Neuronal stem cell (in vitro differentiated cells): ENCODE measurements at places on chromosomes 7 and 10.

GRCh38 chr7:47228386-47229014 is 353.4 kb downstream of the TNS3 start:
- H3K36me3 ChIP-seq, result no peaks in the 10 kb centered on the region
- H3K27me3 ChIP-seq, result peaks cover 4% of the 10 kb centered on the region
- no peak overlapping the region for H3K4me3 ChIP-seq
- peaks cover 3% of the 10 kb centered on the region for H3K4me1 ChIP-seq
- no peak overlapping the region for H3K27ac ChIP-seq

- no peak overlapping the region for H3K4me3 ChIP-seq
- H3K27me3 ChIP-seq, result no peaks in the 10 kb centered on the region
- peaks cover 36% of the 10 kb centered on the region for H3K4me1 ChIP-seq
- no peak overlapping the region for H3K27ac ChIP-seq
- DNase-seq, result no peak
- H3K36me3 ChIP-seq, result peaks cover 5% of the 10 kb centered on the region
Measured at GRCh38 chr7:151011097-151011409, 13.2 kb downstream of the ATG9B start.

DNA sequence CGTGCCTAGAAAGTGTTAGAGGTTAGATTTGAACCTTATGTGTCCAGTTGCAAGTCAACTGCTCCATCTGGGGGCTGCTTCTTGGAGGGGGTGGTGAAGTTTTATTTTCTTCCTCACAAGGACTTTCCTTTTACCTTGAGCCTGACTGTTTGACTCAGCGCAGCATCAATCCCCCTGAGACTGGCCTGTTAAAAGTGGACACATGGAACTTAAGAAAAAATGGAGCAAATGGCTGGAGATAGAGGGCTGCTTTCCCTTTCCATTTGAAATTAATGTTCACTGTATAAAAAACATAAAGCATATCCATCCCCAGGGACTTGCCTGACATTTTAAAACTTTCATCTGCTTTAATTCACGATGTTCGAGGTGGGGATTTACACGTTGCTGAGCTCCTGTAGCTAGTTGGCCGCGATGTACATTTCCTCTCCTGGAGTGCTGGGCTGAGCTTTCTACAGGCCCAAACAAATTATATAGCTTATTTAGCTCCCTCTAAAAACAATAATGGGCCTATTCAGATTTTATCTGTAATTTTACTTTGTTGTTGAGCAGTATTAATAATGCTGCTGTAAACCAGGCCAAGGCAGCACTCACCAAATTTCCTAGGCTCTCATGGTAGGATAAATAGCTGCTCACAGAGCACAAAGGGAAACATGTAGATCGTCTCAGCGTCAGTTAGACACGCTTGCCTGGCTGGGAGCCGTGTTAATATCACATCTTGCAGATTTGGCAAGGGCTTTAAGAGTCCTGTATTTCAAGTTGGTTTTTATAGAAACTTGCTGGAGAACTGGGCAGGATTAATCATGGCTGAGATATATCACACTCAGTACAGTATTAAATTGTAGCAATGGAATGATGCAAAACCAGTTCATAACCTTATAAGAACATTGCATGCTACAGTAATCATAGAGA is 251.5 kb downstream of the LRMDA start:
- H3K4me3 ChIP-seq, result no peak overlapping the region
- H3K27ac ChIP-seq, result no peak overlapping the region
- H3K27me3 ChIP-seq, result no peaks in the 10 kb centered on the region
- no peaks in the 10 kb centered on the region for H3K36me3 ChIP-seq

- no peaks in the 10 kb centered on the region for H3K36me3 ChIP-seq
- H3K27ac ChIP-seq, result no peak overlapping the region
- no peak for DNase-seq
- H3K27me3 ChIP-seq, result no peaks in the 10 kb centered on the region
Measured at GRCh38 chr10:129426606-129427005, 40.4 kb upstream of the MGMT start.

DNA sequence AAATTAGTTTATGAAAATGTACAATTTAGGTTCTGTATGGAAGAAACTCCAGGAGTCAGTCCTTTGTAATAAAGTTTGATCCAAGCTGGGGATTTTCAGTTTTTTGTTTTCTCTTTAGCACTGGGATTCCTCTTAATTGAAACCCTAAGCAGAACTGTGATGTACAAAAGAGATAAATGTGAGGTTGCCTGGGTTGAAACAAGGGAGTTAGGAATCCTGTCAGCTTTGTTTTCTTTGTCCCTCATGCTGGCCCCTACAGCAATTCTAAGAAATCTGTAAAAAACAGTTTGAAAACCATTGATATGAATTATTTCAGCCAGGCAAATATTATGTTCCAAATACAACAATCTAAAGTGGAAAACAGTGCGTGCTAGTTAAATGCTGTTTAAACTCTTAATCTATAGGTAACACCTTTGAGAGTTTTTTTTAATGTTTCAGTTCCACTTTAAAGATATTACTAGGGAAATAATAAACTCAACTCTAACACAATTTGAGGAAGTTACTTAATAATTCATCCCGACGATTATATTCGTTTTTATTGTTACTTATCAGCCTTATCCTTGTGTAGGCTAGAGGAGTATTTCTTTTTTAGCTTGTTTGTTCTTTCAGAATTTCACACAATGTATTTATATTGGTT is 65.3 kb downstream of the SGCE start:
- no peak for DNase-seq
- H3K27ac ChIP-seq, result no peak overlapping the region
- peaks cover 8% of the 10 kb centered on the region for H3K4me1 ChIP-seq

- H3K27ac ChIP-seq, result no peak overlapping the region
- DNase-seq, result no peak
- H3K36me3 ChIP-seq, result no peaks in the 10 kb centered on the region
- peaks cover 3% of the 10 kb centered on the region for H3K4me1 ChIP-seq
- H3K27me3 ChIP-seq, result peaks cover 10% of the 10 kb centered on the region
- no peak overlapping the region for H3K4me3 ChIP-seq
Measured at GRCh38 chr10:91312382-91312733, 91.9 kb downstream of the PCGF5 start.

DNA sequence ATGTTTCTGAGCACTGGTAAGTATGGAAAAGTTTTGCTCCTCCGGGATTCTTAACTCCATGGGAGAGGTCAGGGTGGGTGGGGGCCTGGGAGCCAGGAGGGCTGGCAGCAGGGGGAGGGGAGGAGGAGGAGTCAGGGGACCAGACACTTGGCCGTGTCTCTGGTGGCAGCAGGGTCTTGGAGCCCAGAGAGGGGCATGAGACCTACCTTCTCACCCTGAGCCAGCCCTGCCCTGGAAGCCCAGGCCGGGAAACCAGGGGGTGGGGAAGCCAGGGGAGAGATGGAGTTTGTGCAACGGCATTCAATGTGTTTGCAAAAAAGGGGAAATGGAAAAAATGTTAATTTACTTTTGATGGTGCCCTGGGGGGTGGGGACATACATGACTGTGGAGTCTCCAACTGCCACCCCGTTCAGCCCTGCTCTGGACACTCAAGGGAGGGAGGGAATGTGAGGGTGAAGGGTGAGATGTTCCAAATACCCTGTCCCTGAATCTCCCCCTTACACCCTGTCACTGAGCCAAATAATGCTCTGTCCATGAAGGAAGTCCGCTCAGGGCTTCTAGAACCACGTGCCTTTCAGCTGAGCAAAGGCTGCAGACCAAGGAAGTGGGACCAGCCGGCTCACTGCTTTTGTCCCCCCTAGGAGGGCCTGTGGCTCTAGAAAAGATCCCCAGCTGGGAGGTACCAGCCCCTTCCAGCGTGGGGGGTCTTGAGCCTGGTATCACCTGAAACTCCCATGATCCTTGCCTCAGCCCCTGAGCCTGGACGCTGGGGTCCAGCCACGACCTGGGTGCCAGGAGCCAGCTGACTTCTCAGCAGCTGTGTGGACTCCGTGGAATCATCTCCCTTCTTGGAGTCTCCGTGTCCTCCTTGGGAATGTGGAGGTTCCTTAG is 48.3 kb downstream of the TMEM270 start:
- no peaks in the 10 kb centered on the region for H3K36me3 ChIP-seq
- H3K27me3 ChIP-seq, result no peaks in the 10 kb centered on the region
- H3K4me3 ChIP-seq, result no peak overlapping the region
- no peak overlapping the region for H3K27ac ChIP-seq
- H3K4me1 ChIP-seq, result peaks cover 5% of the 10 kb centered on the region
- no peak for DNase-seq

- DNase-seq, result no peak
- H3K27me3 ChIP-seq, result no peaks in the 10 kb centered on the region
- H3K27ac ChIP-seq, result peak overlapping the region; percentile 78
- H3K36me3 ChIP-seq, result no peaks in the 10 kb centered on the region
- H3K4me3 ChIP-seq, result no peak overlapping the region
Measured at GRCh38 chr10:71981876-71982230, 17.7 kb downstream of the CHST3 start.

GRCh38 chr7:12586271-12586670 is 15.8 kb downstream of the SCIN start:
- H3K27me3 ChIP-seq, result peaks cover 5% of the 10 kb centered on the region
- H3K4me1 ChIP-seq, result no peaks in the 10 kb centered on the region
- H3K27ac ChIP-seq, result no peak overlapping the region
- no peak for DNase-seq
- no peak overlapping the region for H3K4me3 ChIP-seq

DNA sequence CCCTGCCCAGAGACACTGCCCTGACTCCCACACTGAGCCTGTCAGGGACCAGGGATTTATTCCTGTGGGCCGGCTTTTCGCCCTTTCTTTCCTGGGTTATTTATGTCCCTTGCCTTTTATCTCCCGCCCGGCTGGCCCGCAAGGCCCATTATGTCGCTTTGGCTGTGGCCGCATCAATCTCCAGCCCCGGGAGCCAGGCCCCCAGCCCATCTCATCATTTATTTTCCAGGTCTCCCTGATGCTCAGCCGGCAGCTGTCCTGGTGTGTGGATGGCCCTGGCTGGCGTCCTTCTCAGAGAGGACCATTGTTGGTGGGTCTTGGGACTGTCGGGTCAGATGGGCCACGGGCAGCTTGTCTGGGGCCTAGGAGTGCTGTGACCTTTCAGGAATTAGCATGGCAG is 82.3 kb downstream of the FAM241B start:
- no peaks in the 10 kb centered on the region for H3K36me3 ChIP-seq
- H3K27ac ChIP-seq, result no peak overlapping the region
- H3K4me1 ChIP-seq, result no peaks in the 10 kb centered on the region
- no peak for DNase-seq
- no peaks in the 10 kb centered on the region for H3K27me3 ChIP-seq
- H3K4me3 ChIP-seq, result no peak overlapping the region

DNA sequence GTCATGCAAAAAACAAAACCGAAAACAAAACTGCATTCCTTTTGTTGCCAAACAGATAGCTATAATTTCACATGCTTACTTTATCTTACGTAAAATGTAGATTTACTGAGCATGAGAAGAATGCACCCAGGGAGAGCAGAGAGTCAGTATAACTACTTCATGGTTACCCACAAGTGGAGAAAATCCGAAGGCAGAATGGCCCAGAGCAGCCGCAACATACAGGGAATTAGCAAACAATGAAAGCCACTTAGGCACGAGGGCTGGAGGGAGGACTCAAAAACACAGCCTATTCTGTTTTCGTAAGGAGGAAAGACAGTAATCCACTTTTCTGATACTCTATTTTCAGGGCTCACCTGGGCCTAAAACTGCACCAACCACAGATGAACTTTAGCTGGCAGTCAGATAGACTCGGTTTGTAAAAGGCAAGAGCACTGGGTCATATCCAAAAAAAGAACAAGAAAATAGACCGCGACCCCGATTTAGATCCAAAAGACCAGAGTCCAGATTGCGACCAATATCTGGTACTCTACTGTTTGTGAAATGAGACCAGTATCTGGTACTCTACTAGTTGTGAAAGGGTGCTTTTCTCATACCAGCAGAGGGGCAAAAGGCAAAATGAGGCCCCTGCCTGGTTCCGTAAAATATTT is 1.3 kb downstream of the ITPRIP start:
- peaks cover 24% of the 10 kb centered on the region for H3K36me3 ChIP-seq
- DNase-seq, result no peak
- no peak overlapping the region for H3K27ac ChIP-seq
- no peaks in the 10 kb centered on the region for H3K27me3 ChIP-seq
- peak overlapping the region; percentile 89 for H3K4me3 ChIP-seq
